Stimulated activated CD4-positive, alpha-beta T cell treated with anti-CD3 and anti-CD28 coated beads, Interleukin-12 subunit alpha, Interleukin-12 subunit beta, amount 100 ng/mL, for 24 hours (primary cell): ENCODE measurements at places on chromosomes 16 and 17.

- DNase-seq = no peak
Observed at GRCh38 chr17:15381707-15382106, 40.3 kb upstream of the TEKT3 start.

- DNase-seq = no peak
Observed at GRCh38 chr16:2991566-2992261, 11.5 kb upstream of the PKMYT1 start.

- DNase-seq = no peak
Observed at GRCh38 chr16:78903843-78904242, 696.7 kb downstream of the MAF start.

DNA sequence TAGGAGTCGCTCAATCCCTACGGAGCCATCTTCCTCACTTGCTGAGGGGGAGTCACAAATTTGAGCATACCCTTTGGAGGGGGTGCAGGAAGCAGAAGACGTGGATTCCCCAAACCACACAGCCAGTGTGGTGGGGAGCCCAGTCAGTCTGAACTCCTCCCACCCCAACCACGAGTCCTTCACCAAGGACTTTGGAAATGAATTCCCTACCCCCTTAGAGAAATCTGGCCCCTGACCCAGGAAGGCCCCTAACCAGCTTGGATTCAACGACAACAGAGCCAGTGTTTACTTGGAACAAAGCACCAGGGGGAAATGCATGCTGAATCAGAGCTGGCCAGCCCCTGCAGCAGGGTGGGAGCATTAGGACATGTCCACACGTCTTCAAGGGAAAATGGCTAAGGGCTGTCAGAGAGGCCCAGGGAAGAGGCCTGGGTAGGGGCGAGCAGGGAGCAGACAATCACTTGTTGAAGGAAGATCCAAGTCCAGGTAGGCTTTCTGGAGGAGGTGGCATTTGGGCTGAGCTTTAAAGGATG lies 5.5 kb upstream of the TMEM92 start:
- DNase-seq = no peak

DNA sequence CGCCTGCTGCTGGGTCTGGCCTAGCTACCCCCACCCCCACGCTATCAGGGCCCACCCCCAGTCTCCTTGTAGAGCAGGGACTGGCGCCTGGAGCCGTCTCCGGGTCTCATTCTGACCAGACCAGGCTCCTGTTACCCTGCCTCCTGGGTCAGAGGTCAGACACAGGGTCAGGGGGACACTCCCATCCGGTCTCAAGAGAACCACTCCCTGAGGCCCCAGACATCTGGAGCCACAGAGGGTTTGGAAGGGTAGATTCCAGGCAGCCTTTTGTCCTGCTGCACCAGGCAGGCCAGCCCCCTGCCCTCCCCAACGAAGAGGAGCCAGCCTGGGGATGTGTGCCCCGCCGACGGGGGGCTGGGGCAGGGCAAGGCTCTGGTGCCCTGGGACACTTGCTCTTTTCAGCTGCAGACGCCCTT lies 944 bp upstream of the WFIKKN1 start:
- DNase-seq = no peak

- no peak for DNase-seq
Observed at GRCh38 chr17:77646046-77646430, 312.5 kb upstream of the TNRC6C start.

DNA sequence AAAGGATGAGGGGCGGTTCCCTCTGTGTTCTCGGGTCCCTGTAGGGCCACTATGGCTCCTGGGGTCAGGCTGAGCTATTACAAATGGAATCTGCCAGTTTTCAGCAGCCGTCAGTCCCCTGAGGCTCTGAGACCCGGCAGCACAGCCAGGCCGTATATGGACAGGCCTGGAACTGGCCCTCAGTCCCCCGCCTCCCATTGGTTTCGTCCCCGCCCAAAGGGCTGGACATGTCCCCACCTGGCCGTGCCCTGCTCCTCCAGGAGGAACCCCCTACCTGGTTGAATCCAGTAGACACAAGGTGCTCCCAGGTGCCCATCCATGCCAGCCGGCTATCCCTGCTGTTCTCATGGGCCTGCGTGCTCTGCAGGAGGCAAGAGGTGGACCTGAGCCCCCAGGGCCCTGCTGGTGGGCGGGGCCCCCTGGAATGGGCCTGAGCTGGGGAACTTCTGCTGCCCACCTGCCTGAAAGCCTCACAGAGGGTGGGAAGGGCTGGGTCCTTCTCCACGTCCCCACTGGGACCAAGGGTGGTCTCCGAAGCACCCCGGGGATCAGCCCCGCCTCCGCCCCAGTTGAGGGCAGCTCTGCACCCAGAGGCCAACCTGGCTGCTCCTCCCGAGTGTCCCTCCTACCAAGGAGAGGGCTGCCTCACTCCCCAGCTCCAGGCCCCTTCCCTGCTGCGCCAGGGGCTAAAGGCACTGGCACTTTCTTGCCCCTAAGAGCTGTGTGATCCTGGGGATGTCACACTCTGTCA lies 16.8 kb downstream of the VASN start:
- DNase-seq = no peak

- DNase-seq = no peak
Observed at GRCh38 chr17:57853695-57854094, 3.9 kb upstream of the MRPS23 start.

DNA sequence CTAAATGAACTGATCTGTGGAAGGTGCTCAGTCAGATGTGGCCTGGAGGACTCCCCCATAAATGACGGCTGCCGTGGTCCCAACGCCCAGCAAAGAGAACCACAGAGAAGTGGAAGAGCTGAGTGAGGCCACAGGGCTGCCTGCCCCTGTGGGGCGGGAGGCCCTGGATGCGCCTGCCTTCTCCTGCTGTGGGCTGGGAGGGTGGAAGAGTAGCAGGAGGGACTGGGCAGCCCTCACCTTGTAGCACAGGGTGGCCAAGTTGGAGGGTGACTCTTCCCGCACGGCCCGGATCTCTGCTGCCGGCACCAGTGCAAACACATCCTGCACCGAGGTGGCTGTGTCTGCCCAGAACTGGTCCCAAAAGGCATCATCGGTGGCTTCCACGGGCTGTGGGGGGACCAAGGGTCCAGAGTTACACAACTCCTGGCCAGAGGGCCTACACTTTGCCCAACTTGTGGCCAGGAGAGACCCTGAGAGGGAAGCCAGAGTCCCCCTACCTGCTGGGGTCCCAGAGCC lies 8.3 kb downstream of the HID1 start:
- no peak for DNase-seq

DNA sequence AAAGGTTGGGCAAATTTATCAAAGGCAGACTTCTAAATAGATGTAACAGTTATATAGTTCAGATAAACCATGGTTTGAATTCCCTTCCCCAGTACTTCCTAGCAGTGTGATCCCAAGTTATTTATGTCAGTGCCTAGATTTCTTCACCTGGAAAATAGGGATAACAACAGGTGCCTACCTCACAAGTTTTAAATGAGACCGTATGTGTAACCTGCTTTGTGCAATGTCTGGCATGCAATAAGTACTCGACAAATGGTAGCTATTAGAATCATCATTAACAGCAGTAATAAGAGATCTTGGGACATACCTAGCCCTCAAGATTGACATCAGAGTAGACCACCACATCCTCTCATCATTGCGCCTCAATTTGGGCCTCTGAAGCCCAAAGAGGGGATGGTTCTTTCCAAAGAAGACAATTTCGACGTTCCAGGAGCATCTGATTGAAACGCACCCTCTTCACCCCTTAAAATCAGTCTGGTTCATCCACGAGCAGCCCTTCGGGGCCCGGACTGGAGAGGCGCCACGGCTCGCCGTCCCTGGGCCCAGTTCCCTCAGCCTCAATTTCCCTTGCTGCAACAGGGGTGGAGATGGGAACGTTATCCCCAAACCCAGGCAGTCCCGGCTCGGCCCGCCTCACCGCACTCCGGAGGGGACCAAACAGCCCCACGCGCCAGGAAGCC lies 541 bp downstream of the ACACA start:
- DNase-seq = no peak

GRCh38 chr16:2985462-2985861 lies 5.2 kb upstream of the PKMYT1 start:
- no peak for DNase-seq

GRCh38 chr17:82021107-82021899 lies 1.4 kb downstream of the CENPX start:
- no peak for DNase-seq

DNA sequence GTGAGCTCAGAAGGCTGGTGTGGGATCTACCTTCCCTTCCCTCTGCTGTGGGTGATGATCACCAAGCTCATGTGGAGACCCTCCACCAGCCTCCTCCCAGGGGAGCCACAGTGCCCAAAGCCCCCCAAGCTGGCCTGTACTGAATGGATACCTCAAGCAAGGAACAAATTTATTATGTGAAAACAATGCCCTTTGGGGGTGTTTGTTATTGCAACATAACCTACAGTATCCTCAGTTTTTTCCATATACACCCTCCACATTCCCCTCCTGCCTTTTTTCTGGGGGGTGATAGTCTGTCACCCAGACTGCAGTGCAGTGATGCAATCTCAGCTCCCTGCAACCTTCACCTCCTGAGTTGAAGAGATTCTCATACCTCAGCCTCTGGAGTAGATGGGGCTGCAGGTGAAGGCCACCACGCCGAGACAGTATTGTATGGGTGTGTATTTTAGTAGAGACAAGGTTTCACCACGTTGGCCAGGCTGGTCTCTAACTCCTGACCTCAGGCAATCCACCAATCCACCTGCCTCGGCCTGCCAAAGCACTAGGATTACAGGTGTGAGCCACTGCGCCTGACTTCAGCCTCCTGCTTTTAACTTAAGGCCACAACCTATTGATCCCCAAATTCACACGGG lies 215.9 kb downstream of the CPPED1 start:
- DNase-seq = no peak

DNA sequence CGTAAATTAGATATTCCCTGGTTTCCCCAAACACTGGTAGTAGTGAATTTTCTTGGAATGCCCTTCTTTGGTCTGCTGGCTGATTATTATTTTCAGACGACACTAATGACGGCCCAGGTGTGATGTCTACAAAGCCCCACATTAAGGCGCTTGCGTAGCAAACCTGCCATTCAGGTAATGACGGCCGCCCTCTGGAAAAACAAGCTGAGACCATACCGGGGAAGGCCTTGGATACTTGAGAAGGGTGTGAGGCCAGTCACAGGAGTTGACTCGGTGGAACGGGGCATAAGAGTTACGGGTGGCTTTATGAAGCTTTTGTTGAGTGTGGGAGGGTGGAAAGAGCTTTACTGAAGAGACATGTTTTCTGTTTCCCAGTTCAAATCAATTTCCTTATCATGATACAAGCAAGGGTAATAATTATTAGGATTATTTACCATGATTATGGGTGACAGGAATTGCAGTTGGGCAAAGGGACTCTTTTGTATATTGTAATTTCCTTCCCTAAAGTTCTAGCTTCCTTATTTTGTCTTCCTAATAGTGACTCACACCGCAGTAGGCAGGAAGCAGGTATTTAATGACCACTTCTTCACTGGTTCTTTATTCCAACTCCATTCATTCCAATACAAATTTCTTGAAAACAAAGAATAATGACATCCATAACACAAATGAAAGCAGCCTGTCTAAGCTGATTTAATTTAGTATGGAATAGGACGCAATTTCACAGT lies 24.8 kb downstream of the KRT23 start:
- no peak for DNase-seq

GRCh38 chr17:34484193-34484733 lies 95.1 kb upstream of the TMEM132E start:
- no peak for DNase-seq

GRCh38 chr17:19372011-19372370 lies 6.3 kb upstream of the MAPK7 start:
- no peak for DNase-seq

DNA sequence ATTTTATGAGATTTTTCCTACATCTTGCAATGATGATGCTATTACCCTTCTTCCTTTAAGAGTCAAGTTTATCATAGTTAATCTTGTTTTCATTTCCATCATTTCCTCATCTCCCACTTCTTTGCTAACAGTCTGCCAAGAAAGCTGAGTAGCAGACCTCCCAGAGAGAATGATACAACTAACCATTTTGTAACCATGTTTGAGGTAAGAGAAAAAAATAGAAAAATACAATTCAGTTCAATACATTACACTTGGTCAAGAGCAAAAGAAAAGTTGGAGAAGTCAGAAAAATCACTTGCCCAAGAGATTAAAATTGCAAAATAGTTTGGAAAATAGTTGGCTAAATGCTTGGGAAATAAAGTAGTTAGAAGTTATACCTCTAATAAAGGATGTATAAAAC lies 154.4 kb downstream of the ABCA8 start:
- no peak for DNase-seq

DNA sequence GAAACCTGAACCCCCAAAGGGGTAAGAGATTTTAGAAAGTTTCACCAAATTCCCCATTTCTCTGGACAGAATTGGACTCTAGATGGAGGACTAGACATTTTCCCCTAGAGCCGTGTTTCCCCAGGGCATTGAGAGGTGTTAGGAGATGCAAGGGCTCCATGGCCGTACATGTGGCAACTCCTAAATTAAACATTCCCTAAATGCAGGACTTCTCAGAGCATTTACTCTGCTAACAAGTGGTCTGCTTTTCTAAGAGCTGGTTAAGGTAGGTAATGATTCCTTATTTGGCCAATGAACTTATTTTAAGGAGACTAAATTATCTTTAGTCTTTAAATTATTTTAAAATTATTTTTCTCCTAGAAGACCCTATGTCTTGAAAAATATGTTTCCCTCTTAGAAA lies 200.9 kb downstream of the MSI2 start:
- no peak for DNase-seq

- no peak for DNase-seq
Observed at GRCh38 chr17:55969562-55970324, 183.5 kb upstream of the ANKFN1 start.

DNA sequence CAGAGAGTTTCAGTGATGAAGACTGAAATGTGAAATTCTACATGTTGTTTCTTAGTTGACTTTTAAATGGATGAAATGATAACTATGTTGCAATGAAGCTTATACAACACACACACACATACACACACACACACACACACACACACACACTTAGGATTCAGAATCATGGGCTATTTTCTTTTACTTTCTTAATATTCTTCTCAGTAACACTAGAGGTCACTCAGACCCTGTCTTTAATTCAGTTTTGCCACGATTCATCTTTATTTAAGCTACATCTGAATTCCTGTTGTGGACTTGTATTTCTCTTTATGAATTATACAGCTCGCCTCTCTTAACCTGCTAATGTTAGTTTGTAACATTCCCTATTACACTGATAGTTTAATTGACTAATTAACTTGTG lies 109.6 kb upstream of the GOT2 start:
- DNase-seq = no peak

- DNase-seq = no peak
Observed at GRCh38 chr17:40330850-40331470, 22.0 kb downstream of the RARA start.

- DNase-seq = no peak
Observed at GRCh38 chr17:63986821-63987220, 11.3 kb upstream of the PRR29 start.

GRCh38 chr17:38587947-38588787 lies 17.6 kb downstream of the SRCIN1 start:
- no peak for DNase-seq

DNA sequence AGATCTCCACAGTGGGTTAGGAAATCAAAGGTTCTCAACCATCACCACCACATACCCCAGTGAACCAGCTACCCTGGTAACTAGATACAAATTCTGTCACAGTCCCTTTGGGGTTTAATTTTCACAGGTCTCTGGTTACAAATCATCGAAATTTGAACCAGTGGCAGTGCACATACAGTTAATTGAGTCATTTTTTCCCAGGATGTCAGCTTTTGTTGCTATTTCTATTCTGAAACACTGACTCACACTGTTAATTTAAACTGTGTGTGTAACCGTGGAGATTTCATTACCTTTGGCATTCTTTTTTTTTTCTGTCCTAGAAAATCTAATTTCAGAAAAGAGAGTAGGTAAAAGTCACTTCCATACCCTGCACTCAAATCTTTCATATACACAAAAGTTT lies 511.5 kb downstream of the TOX3 start:
- DNase-seq = no peak

GRCh38 chr17:9003355-9004131 lies 17.8 kb upstream of the NTN1 start:
- no peak for DNase-seq
